A549 (cell line): ENCODE measurements at places on chromosomes 2 and 18. TPM values are rescaled to one million over a fixed set of nuclear protein-coding genes. Genes with fewer than 3 reads are reported as not detected.
A peak's percentile ranks its signal among the peaks of the same experiment; 100 is the strongest.

The IL36RN gene
- not detected in 3 replicates for polyA plus RNA-seq

The ATG9A gene
- polyA plus RNA-seq, result 34.6 to 41.9 TPM (median 39.2 TPM) in 3 replicates

The SP110 gene
- 4.6 to 6.0 TPM (median 5.3 TPM) in 3 replicates for polyA plus RNA-seq

The PSTPIP2 gene
- 0.10 to 0.22 TPM (median 0.20 TPM) in 3 replicates for polyA plus RNA-seq

DNA sequence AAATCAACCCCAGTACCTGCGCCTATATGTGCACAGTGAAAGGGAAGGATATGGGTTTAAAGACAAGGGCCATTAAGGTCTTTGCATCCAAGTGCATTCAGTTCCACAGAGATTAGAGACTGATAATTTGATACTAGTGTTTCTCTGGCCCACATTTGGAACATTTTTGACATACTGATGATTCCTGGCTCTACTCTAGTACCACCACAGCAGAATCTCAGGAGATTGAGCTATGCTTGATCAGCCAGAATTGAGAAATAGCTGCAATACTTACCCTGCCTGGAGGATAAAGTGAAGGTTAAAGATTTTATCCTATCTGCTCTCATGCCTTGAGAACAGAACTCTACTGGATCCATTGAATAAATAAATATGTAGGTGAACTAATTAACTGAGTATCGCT is 1267.8 kb downstream of the SUCLG1 start:
- no peak for DNase-seq

DNA sequence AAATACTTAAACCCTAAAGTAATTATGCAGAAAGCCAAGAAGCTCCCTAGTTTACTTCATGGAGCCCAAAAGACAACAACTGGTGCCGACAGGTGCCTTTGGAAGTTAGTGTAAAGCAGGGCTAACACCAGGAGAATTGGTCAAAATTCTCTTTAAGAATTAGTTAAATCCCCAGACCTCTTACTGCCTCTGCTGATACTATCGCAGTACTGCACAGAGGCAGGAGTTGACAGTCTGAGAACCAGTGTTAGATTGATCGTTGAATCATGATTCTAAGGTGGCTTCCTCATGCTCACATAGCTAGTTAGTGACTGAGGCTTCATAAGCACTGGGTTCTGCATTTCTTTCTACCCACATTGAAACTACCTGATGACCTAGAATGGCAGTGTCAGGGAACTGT is 445.0 kb downstream of the XIRP2 start:
- DNase-seq, result no peak

- DNase-seq, result no peak
These were observed 492.5 kb downstream of the NR4A2 start for GRCh38 chr2:155839991-155840390.

DNA sequence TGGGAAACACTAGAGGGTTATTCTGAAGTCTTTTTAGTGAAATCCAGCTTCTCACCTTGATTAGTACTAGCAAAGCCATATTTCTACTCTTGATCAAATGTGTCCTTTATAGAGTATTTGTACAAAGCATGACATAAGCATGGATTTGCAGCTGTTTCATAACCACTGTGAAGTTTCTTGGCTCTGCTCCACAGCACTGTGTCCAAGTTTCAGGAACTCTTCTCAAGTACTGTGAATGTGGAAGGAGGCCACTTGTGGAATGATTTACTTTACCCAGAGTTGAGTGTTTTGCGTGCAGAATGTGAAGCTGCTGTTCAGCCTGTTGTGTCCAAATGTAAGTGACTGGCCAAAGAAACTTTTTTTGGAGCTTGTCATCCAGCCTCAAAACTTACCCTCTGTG is 16.2 kb upstream of the MAPRE2 start:
- DNase-seq, result peak; percentile 10

DNA sequence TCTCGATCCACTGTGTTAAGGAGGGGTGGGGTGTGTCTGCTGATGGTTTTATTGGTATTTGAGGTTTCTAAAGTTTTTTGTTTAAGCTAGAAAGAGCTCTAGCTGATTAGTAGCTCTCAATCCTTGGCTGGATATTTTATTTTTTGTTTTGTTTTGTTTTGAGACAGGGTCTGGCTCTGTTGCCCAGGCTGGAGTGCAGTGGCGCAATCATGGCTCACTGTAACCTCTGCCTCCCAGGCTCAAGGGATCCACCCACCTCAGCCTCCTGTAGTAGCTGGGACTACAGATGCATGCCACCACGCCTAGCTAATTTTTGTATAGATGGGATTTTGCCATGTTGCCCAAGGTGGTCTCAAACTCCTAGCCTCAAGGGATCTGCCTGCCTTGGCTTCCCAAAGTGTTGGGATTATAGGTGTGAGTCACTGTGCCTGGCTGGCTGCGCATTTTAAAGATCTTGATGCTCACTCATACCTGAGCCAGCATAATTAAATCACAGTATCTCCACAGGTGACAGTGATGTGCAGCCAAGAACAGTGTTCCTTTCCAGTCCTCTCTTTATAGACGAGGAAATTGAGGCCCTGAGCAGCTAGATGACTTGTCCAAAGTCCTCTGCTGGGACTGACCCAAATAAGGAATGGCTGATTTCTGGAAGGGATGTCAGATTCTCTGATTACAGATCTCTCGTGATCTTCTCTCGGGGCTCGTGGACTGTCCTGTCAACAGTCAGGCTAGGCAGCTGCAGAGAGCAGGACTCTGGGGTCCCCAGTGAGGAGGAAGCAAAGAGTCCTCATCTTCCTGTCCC is 44.5 kb downstream of the SPTBN1 start:
- no peak for DNase-seq

- DNase-seq, result no peak
These were observed 120.8 kb upstream of the STK17B start for GRCh38 chr2:196291873-196292800.

GRCh38 chr2:45946023-45946422 is 294.5 kb downstream of the PRKCE start:
- peak; percentile 53 for DNase-seq

DNA sequence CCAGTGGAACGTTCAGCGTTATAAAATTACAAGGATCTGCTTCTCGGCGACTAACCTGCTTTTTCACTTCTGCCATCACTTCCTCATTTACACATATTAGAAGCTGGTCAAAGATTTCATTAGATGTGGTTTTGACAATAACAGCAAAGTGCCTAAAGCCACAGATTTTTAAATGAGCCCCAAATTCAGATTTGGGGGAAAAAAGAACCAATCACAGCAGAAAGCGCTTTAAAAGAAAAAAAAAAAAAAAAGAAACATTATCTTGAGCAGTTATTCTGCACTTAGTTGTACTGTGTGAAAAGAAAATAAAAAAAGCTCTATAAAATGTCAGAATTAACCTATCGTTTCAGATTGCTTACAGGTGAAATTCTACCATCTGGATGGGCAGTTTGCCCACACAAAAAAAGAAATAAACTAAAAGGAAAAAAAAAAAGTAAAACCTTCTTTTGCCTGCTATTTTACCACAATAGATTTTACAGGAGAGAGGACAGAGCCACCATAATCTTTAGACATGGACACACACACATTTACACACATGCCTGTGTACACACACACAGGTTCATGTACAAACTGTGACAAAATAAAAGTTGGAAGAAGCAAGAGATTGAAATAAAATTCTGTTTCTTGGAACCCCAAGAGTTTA is 167.2 kb downstream of the TCF4 start:
- no peak for DNase-seq

DNA sequence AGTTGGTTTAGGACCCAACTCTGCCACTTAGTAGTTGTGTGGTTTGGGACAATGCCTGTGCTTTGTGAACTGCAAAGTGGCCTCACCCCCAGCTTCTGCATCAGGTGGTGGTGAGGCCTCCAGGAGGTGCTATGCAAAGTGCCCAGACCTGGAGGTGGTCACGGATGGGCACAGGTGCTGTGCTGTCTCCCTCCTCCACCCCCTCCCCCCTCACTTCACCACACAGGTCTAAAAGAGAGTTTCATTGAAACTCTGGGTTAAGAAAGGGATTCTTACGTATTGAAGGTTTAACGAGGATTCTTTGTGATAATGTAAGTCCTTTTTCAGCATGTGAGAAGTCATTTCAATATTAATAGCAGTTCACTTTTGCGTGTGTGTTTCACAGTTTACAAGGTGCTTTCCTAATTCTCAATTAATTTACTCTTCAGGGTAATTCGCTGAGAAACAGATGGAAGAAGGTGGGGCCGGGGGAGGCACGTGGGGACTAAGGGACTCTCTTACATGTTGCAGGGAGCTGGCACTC is 369.9 kb downstream of the LPIN1 start:
- DNase-seq, result no peak
